ENCODE measurements at places on chromosomes 6 and 20. TPM values are rescaled to one million over a fixed set of nuclear protein-coding genes. Genes with fewer than 3 reads are reported as not detected.

- no peak for DNase-seq
These were observed 503.9 kb downstream of the CD83 start for GRCh38 chr6:14621518-14621917.

- no peak for DNase-seq
These were observed 199.4 kb upstream of the ZNF217 start for GRCh38 chr20:53792946-53793536.

DNA sequence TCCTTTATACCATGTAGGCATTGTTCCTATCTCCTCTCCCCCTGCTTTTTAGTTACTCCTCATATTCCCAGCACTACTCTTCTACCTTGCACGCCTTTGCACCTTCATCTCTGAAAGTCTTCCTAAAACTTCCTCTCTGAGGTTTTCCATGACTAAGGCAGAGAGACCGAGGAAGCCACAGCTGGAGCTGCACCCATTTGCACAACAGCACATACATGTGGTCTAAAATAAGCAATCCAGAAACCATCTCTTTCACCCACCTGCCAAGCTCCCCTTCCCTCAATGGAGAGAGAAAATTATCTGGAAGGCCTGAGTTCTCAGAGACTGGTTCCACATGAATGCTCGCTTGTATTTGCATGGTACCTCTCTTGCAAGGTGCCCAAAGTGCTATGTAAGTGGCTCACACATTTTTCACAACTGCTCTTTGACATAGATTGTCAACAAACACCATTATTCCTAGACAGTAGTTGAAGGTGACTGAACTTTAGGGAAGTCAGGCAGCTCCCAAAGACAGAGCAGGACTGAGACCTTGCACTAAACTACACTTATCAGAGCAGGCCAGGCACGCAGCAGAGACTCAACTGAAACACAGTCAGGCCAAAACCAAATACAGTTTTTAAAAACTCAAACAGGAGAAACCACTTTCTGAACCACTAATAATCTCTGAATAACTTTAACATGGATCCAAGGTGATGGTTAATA is 313.2 kb downstream of the TFAP2A start:
- no peak for DNase-seq

DNA sequence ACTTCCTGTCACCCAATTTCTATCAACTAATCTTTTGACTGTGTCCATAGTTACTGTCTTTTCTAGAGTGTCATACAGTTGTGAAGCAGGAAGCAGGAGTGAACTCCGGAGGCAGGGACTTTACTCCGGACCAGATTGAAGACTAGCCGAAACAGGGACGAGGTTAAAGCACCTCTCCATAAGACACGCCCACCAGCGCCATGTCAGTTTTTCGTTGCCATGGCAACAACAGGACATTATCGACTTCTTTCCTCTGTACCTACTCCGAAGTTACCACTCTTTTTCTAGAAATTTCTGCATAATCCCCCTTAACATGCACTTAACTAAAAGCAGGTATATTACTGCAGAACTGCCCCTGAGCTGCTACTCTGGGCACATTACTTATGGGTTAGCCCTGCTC is 25.2 kb downstream of the TRIM38 start:
- no peak for DNase-seq

GRCh38 chr6:27209196-27209595 is 38.3 kb upstream of the PRSS16 start:
- no peak for DNase-seq

- no peak for DNase-seq
These were observed 250.8 kb downstream of the LAMA2 start for GRCh38 chr6:129133770-129134192.

DNA sequence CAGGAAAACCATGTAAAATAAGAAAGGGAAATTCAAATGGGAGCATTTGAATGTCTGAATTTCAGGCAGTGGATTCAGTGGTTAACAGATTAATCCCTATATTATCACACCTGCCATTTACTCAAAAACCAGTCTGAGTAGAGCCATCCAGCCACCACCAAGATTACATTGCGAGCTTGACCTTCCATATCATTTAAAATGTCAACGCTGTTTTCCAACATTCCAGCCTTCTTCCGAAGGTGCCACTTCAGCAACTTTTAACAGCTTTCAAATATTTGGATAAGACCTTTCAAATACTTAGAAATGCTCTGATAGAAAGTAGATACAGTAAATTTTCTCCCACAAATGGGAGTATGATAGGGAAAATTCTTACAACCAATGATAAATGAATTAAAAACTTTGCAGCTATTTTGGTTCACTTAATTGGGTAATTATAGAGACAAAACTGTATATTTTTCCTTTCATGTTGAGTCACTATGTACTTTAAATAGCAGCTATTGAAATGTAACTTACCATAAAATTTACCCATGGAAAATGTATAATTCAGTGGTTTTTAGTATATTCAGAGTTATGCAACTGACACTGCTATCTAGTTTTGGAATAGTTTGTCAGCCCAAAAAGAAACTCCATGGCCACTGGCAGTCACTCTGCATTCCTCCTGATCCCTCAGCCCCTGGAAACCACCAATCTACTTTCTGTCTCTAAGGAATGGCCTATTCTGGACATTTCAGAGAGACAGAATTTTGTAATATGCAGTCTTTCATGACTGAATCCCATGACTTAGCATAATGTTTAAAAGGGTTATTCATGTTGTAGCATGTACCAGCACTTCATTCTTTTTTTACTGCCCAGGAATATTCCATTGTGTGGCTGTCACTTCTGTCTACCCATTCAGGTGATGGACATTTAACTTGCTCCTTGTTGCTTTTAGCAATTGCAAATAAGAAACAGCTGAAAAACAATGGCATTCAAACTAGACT is 21.5 kb downstream of the EZR start:
- no peak for DNase-seq

GRCh38 chr6:148566664-148567350 is 180.0 kb upstream of the UST start:
- no peak for DNase-seq

DNA sequence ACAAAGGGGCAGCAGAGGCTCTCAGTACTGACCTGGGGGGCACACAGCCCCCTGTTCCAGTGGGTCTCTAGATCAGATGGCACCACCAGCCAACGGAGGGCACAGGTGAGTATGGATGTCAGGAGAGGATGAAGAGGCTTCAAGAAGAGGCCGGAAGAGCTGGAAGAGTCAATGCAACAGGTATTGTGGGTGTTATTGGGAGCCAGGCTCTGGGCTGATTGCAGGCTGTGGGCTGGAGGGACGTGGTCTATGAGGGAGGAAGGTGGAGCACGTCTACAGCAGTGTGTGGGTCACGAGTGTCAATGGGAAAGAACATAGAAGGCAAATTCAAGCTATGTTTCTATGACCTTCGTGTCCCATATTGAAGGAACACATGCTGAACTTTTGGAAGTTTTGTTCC is 18.8 kb upstream of the TAGAP start:
- DNase-seq = no peak

GRCh38 chr6:62980724-62981123 is 230.5 kb upstream of the FKBP1C start:
- no peak for DNase-seq

Gene BTN1A1
- not detected for total RNA-seq

Gene MPC1
- 65.7 TPM for total RNA-seq

Gene LSM14B
- 20.6 TPM for total RNA-seq

Data from breast epithelium (tissue), 4 donors.